ENCODE measurements at places on chromosomes 12 and 14.

DNA sequence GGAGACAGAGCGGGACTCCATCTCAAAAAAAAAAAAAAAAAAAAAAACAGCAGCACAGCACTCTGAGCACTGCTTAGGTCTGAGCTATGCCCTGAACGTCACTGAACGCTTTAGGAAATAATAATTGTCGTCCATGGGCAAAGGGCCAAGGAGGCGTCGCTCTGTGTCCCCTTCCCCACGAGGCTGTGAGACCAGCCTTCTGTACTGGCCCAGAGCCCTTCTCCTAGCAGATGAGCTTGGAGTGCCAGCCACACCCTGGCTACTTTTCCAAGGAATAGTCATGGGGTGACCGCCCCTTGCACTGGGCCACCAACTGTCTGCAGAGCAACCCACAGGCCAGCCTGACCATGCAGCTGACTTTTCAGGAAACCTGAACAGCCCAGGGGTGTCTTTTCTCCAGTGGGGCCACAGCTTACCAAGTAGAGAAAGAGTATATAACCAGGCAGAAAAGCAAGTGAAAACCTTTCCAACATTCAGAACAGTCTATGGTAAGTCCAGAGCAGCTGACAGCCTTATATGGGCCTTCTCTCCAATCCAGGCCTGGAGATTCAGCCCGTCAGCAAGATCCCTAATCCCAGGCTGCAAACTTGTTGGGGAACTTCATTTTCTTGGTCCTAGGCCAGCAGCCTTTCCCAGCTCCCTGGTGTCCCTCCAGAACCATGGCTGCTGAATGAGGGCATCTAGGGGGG, 28.5 kb downstream of the CD9 start:
- no peak for DNase-seq

DNA sequence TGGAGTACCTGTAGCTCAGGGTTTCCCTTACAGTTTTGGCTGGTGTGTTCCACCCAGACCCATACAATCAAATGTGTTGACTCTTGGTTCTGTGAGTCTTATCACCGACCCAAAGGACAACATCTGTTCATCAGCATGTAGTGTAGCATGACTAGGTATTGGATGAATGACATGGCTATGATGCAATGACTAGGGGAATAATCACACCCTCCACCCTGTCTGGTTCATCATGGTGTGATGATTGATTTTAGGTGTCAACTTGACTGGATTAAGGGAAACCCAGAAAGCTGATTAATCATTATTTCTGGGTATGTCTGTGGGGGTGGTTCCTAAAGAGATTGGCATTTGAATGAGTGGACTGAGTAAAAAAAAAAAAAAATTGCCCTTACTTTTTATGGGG, 311.3 kb downstream of the DPF3 start:
- DNase-seq = no peak

GRCh38 chr12:130334399-130334798, 3.3 kb upstream of the PIWIL1 start:
- DNase-seq = no peak

DNA sequence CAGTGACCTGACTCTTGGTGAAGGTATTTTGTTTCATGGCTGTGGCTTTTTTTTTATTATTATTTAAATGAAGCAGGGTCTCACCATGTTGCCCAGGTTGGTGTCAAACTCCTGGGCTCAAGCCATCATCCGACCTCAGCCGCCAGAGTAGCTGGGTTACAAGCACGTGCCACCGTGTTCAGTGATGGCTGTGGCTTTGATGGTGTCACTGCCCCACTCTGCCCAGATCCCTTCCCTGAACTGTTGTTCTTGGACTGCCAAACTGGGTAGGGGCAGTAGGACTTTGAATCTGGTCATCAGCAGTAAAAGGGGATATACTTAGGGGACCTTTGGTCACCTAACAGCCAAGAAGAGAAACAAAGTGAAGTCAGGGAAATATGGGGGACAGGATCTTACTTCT, 19.4 kb downstream of the B4GALNT3 start:
- DNase-seq = no peak

DNA sequence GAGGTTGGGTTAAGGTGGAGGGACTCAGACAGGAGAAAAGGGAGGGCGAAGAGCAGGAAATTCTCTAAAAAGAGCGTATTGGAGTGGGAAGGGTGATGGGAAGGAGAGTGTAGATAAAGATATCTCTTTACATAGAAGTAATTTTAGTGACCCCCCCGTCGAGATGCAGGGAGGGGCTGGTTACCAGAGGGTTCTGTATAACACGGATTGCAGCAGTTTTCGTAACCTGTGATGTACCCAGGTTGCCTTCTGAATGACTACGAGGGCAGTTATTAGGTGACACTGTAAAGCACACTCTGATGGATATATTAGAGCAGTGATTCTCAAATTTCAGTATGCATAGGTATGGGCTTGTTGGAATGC, 443 bp downstream of the DNAL1 start:
- no peak for DNase-seq

DNA sequence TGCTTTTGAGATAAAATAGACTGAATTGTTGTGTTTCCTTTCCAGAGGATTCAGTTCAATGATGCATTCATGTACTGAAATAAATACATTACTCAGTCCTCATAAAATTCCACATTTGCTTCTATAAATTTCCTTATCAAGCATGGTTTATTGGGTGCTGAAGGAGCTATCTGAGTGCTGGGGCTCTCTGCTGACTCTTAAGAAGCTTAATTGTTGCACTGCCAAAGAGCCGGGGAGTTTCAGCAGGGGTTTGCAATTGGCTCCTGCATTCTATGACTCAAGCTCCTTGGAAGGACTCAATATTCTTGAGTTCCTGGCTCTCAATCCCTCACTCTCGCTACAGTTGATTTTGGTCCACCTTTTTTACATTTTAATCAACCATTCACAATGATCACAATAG, 69.8 kb upstream of the PYGL start:
- DNase-seq = no peak

GRCh38 chr14:70009961-70010360, 130.7 kb downstream of the SMOC1 start:
- no peak for DNase-seq

DNA sequence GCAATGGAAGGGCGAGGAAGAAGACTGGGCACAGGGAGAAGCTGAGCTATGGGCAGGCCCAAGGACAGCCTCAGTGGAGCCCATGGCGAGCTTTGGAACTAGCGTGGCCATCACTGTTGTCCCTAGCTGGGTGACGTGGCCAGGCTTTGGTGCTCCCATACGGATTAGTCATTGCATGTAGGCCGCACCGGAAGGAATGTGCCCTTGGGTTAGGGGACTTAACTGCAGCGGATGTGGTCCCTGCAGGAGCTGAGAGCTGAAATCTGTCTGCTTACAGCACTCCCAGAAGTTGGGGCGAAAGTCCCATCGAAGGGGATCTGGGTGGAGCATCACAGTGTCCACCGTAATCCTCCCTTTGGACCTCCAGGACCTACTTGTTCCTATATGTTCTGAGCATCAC, 133.7 kb downstream of the PAPOLA start:
- no peak for DNase-seq

GRCh38 chr14:71169861-71170260, 262.6 kb downstream of the PCNX1 start:
- DNase-seq = no peak

DNA sequence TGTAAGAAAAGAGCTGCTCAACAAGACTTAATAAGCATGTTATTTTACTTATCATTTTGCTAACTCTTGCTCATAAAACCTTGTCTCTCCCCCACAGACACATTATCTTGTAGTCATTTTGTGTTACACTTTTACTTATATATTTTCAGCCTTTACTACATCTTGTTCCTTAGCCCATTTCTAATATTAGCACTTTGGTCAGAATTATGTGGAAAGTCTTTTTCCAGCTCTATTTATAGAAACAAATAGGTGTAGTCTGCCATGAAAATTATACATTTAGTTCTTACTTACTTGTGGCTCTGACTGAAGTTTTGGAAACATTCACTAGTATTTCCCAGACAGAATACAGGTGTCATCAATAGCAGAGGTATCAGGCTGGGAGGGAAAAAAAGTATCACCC, 76.1 kb downstream of the TMEM116 start:
- DNase-seq = no peak

- no peak for DNase-seq
Measured at GRCh38 chr12:92568691-92569090, 134.1 kb upstream of the PLEKHG7 start.

- no peak for DNase-seq
Measured at GRCh38 chr12:122983789-122984515, 3.5 kb downstream of the ARL6IP4 start.
